ENCODE measurements at places on chromosomes 3 and 15.

DNA sequence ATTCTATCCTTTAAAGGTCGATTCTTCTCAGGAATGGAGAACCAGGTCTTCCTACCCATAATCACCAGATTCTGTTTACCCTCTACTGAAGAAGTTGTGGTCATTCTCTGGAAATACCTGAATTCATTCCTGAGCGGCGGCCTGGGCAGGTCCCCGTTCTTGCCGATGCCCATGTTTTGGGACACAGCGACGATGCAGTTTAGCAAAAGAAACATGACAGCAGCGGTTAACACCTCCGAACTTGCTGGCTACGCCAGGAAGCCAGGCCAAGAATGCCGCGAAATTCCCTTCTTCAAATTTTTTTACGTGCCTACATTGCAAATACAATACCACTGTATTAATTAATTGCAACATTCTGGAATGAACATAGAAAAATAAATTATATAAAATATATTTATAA, 1.4 kb downstream of the DHFR2 start:
- DNase-seq, result no peak

GRCh38 chr3:152539191-152539764, 270.5 kb downstream of the MBNL1 start:
- no peak for DNase-seq

GRCh38 chr15:37973856-37974255, 39.4 kb downstream of the TMCO5A start:
- no peak for DNase-seq

- no peak for DNase-seq
Observed at GRCh38 chr3:22175947-22176346, 424.9 kb upstream of the ZNF385D start.

- DNase-seq, result no peak
Observed at GRCh38 chr3:23405081-23405480, 202.0 kb downstream of the UBE2E2 start.

DNA sequence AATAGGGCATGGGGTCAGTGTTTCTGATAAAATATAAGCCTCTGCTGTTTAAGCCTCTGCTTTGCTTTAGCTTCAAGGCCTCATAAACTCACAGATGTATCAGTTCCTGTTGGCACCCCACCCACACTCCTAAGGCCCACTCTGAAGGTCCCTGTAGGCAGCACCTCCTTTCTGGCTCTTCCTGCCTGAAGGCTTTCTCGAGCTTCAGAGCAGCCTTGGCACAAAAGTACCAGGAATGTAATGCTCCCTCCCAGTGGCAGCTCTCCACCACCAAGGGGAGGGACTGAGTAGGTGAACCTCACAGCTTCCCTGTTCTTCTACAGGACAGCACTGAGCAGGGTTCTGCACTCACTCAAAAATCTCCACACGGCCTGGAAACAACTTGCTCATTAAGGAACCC, 102.2 kb downstream of the ABHD5 start:
- DNase-seq, result no peak

GRCh38 chr3:33312361-33312760, 35.1 kb downstream of the FBXL2 start:
- no peak for DNase-seq

GRCh38 chr15:58583171-58583908, 151.5 kb downstream of the LIPC start:
- DNase-seq, result no peak

DNA sequence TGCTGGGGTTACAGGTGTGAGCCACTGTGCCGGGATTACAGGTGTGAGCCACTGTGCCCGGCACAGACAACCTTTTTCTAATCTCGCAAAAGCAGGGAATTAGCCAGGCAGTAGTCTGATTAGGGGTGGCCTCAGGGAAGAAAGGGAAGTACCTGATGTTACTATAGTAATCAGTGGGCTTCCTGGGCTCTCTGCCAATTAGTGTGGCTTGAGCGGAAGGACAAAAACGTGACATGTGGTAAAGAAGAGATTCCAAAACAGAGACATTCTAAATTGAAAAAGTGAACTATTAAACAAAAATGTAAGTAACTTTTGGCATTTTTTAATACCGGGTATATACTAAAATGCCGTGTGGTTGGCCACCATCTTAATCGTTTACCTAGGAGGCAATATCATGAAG, 48.1 kb downstream of the CFAP20DC start:
- no peak for DNase-seq

DNA sequence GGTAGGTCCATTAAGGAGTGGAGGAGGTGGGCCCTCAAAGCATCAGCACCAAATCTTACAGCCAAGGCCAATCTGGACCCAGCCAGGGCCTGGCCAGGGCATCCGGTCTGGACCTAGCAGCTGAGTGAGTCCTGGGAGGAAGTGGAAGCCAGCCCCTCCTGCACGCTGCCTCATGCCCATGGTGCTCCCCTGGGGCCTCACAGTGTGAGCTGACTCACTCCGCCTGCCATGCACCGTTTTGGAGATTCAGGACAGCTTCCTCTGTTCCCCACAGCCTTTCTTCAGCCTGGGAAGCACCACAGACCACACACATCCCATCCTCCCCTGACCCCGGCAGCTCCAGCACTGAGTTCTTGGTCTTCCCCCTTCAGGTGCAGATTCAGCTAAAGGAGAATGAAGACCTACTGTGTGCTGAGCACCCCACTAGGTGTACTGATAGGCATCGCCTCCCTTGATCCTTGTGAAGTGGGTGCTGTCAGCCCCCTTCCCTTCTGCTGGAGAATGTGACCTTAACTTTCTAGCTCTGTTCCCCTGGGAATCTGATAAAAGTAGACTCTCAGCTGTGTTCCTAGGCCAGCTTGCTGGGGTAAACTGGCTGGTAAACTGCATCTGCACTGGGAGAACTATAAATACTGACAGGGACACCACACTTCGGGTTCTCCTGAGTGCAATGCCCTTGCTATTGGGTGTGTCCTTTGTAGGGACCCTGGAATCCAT, 36.8 kb upstream of the SEC13 start:
- no peak for DNase-seq

DNA sequence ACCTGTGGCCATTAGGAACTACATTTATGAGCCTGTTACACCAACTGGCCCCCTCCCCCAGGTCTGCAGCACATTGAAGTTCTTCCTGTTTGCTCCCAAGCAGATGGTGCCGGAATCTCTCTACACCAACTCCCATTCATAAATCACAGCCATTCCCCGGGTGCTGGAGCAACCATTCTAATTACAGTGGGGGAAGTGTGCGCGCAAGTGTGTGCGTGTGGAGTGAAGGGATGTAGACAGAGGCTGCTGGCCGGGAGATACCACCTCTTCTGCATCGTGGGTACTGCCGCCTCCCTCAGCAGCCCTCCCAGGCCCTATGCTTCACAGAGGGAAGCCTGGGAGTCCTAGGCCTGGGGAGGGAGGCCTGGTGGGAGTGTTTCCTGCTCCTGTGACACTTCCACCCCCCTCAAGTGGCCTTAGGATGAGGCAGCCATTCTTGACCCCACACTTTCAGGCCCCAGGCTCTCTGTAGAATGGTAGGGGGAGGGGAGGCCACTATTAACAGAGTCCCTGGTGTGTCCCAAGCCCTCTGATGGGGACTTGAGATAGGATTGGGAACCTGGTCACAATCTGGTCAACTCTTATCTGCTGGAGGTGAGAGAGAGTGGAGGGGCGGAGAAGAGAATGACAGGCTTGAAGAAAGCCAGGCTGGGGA, 69.1 kb downstream of the MAGEF1 start:
- DNase-seq, result no peak

DNA sequence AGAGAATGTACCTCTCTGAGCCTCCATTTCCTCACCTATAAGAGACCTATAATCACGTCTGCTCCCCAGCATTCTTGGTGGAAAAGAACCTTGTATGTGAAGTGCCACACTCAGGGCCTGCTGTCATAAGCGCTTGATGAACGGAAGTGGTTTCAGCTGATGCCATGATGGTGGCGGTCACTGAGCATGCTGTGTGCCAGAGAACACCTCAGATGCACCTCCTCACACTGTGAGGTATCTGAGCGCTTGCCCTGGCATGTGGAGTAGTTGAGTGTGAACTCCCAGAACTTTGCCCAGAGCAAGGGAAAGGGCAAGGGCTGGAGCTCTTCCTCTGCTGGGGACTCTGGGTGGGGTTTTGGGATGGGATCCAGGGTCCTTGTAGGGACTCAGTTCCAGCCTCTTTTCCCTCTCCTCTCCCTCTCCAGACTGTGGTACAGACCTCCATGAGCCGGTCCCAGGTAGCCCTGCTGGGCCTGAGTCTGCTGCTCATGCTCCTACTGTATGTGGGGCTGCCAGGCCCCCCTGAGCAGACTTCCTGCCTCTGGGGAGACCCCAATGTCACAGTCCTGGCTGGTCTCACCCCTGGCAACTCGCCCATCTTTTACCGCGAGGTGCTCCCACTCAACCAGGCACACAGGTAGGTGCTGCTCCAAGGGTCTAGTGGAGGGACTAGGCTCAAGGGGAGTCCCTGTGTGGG, 2.7 kb downstream of the ABHD14A start:
- DNase-seq, result no peak

- DNase-seq, result no peak
Observed at GRCh38 chr15:42726114-42726513, 10.8 kb downstream of the CDAN1 start.

DNA sequence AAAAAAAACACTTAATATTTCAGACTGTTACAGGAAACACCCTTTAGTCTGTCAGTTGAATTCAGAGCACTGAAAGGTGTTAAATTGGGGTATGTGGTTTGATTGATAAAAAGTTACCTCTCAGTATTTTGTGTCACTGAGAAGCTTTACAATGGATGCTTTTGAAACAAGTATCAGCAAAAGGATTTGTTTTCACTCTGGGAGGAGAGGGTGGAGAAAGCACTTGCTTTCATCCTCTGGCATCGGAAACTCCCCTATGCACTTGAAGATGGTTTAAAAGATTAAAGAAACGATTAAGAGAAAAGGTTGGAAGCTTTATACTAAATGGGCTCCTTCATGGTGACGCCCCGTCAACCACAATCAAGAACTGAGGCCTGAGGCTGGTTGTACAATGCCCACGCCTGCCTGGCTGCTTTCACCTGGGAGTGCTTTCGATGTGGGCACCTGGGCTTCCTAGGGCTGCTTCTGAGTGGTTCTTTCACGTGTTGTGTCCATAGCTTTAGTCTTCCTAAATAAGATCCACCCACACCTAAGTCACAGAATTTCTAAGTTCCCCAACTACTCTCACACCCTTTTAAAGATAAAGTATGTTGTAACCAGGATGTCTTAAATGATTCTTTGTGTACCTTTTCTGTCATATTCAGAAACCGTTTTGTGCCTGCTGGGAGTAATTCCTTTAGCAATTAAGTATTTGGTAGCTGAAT, 17.9 kb downstream of the TMEM43 start:
- DNase-seq, result no peak

DNA sequence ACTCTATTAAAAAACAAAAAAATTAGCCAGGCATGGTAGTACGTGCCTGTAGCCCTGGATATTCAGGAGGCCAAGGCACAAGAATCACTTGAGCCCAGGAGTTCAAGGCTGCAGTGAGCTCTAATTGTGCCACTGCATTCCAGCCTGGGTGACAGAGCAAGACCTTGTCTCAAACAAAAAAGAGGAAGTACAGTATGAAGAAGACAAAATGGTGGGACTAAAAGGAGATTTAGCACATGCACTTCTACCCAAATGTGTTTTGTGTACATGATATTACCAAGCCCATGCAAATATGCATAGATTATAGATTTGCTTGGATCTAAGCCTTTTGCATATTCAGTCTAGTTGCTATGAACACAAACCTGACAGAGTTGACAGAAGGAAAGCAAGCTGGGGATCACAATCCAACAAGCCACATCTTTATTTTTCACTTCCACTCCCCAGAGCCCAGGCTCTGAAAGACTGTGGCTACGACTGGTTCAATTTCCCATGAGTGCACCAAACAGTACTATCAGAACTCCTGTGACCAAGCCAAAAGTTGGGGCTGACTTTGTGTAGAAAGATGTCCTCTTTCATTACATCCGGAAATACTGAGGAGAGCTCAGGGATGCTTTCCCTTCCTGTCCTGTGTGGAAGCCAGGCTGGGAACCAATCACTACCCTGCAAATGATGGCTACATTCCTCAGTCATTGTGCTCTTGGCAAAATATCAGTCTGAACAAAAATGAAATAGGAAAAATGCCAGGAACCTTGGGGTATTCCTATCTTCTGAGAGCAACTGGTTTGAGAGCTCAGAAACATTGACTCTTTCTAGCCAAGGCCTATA, 49.4 kb downstream of the TGM4 start:
- no peak for DNase-seq

DNA sequence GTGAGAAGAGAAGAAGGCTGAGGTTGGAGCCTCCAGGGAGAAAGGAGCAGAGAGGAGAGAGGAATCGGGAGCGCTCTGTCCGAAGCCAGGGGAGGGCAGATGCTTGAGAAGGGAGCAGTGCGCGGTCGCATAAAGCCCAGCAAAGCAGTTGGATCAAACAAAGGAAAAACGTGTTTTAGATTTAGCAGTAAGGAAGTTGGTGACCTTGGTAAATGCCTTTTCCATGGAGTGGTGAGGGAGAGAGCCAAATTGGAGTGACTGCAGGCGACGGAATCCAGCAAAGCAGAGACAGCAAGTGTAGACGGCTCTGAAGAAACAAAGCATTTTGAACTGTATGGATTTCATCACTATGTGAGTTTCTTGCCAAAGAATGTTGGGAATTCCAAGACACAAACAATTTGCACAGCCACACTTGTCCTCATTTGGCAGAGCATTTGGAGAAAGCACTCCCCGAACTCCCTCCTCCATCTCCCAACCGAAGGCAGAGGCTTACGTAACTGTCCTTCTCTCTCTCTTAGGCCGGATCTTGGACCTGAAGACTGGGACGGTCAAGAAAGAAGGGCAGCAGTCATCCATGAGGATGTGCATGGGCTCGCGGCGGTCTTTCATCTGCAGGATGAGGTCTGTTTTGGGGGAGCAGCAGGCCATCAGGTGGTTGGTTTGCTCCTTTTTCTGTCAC, 103.6 kb downstream of the ARNT2 start:
- no peak for DNase-seq

- no peak for DNase-seq
Observed at GRCh38 chr3:127135241-127136023, 57.5 kb upstream of the PRR23E start.

GRCh38 chr3:143924522-143925285, 46.9 kb upstream of the DIPK2A start:
- DNase-seq, result no peak

GRCh38 chr3:37856381-37856780, 5.3 kb upstream of the CTDSPL start:
- no peak for DNase-seq

- DNase-seq, result no peak
Observed at GRCh38 chr15:63458794-63459395, 45.5 kb upstream of the USP3 start.

- no peak for DNase-seq
Observed at GRCh38 chr3:81154611-81155143, 606.8 kb downstream of the GBE1 start.

DNA sequence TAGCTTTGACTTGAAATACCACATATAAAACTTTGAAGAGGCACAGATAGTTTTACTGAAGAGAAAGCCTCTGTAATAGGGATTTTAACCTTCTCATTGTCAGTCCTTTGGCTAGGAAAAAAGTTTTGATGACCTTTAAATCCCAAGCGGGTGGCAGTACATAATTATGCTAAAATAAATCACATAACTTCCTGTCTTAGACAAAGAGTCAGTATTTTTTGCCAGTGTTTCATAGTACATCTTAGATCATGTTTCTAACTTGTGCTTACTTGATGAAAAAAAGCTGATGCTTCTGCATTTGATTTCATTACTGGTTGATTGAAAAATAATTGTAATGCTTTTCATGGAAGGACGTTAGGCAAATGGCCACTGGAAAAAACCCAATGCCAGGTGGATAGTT, 5.8 kb downstream of the ST3GAL6 start:
- no peak for DNase-seq

- DNase-seq, result no peak
Observed at GRCh38 chr3:146577662-146578061, 27.5 kb downstream of the PLSCR5 start.

Data from stimulated activated CD4-positive, alpha-beta T cell treated with anti-CD3 and anti-CD28 coated beads, Interleukin-1b, Interleukin-23, amount 100 ng/mL, for 24 hours (primary cell).